Urinary bladder (tissue), 4 donors: ENCODE measurements at places on chromosomes 16 and 17.

DNA sequence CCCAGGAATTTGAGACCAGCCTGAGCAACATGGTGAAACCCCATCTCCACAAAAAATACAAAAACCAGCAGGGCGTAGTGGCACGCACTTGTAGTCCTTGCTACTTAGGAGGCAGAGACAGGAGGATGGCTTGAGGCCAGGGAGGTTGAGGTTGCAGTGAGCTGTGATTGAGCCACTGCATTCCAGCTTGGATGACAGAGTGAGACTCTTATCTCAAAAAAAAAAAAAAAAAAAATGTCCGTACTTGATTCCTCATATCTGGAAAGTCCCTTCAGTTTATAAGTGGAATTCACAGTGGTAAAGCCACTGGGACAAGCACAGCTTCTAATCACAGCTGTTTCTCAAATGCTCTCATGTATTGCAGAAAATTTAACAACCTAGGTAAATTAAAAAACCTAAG is 78.6 kb upstream of the CREBBP start:
- no peak for DNase-seq

DNA sequence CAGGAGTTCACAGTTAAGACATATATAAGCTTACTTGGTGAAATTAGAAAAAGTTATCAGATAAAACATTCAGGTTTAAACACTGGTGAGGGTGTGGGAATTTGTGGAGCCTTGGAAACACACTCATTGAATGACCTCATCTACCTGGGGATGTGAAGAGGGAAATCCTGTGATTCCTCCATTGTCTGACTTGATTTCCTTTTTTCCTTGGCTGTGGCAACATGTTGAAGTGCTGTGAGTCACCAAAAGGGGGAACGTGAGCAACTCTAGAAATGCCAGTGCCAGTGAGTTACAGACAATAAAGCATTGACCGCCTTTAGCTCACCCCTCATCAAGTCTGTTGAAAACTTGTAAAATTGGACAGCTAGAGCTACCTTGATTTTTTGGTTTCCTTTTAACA is 1.8 kb downstream of the HMOX2 start:
- no peak for DNase-seq

GRCh38 chr16:73730481-73731090 is 566.0 kb upstream of the PSMD7 start:
- no peak for DNase-seq

DNA sequence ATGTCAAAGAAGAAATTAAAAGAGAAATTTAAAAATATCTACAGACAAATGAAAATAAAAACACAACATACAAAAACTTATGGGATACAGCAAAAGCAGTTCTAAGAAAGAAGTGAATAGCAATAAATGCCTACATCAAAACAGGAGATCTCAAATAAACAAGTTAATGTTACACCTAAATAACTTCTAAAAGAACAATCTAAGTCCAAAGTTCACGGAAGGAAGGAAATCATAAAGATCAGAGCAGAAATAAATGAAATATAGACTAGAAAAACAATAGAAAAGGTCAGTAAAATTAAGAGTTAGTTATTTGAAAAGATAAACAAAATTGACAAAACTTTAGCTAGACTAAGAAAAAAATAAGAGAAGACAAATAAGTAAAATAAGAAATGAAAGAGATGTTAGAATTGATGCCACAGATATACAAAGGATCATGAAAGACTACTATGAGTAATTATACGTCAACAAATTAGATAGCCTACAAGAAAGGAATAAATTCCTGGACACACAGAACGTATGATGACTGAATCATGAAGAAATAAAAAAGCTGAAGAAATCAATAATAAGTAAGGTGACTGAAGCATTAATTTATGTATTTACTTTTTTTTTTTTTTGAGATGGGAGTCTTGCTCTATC is 100.4 kb downstream of the CEP112 start:
- no peak for DNase-seq

DNA sequence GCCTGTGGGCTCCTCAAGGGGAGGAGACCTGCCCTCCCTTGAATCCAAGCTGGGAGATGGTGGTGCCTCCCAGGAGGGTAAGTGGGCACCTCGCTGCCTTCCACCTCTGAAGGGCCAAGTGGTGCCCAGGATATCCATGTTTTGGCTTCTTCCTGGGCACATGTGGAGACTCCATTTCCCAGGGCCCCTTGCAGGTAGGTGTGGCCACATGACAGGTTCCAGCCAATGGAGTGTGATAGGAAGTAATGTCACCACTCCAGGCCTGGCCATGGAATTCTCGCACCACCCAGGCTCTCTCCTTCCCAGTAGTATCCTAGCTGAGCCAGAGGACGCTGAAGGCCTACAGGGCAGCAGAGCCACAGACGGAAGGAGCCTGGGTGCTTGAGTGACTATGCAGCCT is 17.6 kb upstream of the PEMT start:
- DNase-seq, result no peak

DNA sequence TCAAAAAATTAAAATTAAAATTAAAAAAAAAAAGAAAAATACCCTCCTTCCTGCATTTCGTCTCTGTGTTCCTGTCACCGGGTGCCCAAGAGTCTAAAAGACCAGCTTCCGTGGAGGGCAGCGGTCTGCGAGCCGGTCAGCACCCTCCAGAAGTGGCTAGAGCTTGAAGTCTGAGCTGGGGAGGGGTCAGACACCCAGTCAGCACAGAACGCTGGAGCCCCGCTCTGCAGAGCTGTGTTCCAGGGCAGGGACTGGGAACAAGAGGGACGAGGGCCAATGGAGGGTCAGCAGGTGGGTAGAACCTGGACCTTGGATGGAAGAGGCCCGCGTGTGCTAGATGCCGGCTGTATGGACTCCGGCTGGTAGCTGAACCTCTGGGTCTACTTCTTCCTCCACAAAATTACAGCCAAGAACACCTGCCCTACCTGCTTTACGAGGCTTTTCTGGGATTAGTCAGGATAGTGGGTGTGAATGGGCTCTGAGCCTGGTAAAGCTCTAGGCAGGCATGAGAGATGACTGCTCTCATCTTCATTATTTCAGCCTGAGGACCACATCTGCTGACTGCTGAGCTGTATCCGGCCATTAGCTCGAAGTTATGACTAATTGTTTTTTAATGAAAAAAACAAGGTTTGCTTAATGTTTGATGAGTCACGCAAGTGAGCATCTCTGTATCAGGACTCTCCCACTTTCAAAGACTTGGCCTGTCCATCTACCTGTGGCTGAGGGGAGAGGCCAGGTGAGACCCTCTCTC is 5.9 kb downstream of the TRPV1 start:
- DNase-seq, result no peak

DNA sequence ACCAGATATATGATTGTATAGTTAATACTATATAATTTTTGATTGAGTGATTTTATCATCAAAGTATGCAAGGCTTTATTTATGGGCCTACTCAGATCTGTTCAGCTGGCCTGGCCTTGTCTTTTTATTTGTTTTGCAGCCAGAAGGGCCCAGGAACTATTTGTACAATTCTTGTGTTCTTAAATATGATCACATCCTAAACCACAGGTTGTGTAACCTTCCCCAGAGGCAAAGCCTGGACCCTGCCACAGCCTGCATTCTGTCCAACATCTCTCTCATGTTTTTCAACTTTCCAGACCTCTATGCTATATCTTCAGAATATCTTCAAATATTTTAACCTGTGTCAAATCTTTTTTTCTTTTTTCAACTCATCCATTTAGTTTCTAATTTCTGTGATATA is 410.4 kb upstream of the MON1B start:
- no peak for DNase-seq

GRCh38 chr17:41284546-41284945 is 9.0 kb downstream of the KRTAP9-7 start:
- DNase-seq, result no peak

DNA sequence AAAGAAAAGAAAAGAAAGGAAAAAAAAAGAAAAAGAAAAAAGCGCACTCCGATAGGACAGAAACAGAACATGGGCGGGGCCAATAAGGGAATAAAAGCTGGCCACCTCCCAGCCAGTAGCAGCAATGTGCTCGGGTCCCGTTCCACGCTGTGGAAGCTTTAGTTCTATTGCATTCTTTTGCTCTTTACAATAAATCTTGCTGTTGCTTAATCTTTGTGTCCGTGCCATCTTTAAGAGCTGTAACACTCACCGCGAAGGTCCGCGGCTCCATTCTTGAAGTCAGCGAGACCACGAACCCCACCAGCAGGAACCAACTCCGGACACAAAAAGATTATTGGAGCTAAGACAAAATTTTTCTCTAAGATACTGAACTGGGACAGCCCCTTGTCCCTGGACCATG is 3.1 kb upstream of the ARL5C start:
- DNase-seq, result no peak

GRCh38 chr17:61029181-61029580 is 351.5 kb downstream of the BCAS3 start:
- DNase-seq, result no peak

- DNase-seq, result no peak
These were observed 73.9 kb downstream of the ZNF778 start for GRCh38 chr16:89291363-89291762.

- DNase-seq, result no peak
These were observed 16.2 kb upstream of the CPHXL start for GRCh38 chr16:75742424-75743047.

DNA sequence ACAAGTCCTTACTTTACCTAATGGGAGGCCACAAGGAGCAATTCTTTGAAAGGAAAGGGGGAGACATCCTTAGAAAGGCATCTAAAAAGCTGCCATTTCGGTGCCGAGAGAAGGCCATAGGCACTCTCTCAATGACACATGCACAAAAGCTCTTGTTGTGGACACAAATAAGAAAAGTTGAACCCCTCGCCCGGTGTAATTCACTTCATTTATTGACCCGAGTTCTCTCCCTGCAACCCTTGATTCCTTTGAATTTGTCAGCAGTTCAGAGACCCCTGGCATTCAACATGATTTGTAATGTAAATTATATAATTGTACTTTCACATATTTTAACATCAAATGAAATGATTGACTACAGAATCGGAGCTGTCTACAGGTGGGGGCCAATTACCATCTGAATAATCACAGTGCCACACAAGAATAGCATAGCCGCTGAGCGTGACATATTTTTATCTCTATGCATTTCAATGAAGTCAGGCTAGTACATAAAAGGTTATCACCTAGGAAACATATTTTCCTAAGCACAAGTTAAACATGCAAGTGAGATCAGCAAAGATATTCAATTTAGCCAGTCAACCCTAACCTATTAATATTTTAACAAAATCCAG is 66.7 kb downstream of the IRX6 start:
- DNase-seq, result no peak

DNA sequence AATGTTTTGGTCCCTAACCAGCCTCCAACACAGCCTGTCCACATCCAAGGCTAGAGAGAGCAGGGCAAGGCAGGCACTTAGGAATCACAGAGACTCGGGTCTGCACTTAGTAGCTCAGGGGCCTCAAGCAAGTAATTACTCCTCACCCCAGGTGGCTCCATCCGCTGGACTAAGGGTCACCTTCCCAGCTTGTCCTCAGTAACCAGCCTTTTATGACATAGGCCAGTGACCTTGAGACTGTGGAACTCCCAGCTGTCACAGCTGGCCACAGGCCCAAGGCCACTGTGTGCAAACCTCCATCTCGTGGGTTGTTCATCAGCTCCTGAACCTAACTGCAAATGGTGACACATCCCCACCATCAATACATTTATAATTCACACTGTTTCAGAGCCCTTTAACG is 68.6 kb downstream of the CDYL2 start:
- DNase-seq, result no peak

DNA sequence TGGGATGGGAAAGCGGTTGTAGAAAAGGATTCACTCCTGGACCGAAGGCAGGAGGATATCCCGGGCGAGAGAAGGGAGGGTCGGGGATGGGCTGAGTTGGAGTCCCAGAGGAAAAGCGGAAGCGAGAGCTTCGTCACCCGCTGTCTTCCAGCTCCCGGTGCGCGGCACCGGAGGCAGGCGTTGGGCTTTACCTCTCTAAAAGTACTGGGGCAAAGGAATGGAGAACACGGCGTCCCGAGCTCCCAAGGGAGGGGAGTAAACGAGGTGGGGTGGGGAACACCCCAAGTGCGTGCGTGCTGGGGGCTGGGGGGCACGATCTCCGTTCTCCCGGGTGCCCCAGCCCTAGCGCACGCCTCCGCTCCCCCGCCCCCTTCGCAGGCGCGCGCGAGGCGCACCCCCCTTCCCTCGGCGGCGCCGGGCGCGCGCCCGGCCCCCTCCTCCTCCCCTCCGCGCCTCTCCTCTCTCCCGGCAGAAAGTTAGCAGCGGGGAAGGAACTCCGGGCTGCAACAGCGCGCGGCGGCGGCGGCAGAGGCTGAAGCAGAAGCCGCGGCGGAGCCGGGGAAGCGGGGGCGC is at the start of gene HS3ST4:
TSS of gene HS3ST4 (plus strand) at position 441 of the 573 bp plus-strand sequence.
- DNase-seq, result no peak

DNA sequence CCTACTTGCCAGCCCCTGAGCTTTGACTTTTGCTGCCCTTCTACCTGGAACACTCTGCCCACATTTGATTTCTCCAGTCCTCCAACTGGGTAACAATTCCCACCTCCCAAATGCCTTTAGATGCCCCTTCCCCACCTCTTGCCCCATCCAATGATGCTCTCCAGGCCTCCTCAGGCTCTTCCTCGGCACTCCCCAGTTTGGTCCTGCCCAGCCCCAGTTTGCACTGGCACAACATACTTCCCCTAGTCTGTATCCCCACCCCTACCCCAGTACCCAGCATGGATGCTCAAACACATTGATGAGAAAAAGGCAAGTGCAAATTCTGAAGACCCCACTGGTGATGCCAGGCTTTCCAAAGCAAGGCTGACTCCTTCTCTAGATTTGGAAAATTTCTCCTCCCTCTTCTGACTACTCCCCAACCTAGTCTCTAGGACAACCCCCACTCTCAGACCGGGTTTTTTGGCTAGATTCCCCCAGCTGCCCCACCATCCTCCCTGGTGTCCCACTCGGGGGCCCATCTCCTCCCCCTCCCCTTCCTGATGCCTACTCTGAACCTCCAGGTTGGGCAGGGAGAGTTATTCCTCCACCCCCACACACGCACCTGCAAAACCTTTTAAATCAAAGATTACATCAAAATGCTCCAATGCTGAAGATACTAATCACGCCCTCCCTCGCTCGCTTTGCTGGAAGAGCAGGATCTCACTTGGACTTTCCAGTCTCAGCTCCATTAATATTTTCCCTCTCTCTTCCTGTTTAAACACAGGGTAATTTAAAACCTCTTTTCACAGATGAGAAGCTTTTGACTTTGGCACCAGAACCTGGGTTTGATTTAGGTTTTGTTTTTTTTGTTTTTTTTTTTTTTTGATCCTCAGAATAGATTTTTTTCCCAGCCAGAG is 94.9 kb downstream of the TMEM132E start:
- DNase-seq, result no peak

DNA sequence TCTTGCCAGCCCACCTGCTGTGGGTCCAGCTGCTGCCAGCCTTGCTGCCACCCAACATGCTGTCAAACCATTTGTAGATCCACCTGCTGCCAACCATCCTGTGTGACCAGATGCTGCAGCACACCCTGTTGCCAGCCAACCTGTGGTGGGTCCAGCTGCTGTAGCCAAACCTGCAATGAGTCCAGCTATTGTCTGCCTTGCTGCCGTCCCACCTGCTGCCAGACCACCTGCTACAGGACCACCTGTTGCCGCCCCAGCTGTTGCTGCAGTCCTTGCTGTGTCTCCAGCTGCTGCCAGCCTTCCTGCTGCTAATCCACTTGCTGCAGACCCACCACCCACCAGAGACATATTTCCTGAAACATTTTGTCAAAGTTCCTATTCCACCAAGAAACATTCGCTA is 641 bp downstream of the KRTAP9-1 start:
- no peak for DNase-seq

GRCh38 chr17:62737513-62737912 is 70.6 kb downstream of the MARCHF10 start:
- no peak for DNase-seq

GRCh38 chr17:46875849-46876352 is 24.5 kb downstream of the WNT9B start:
- no peak for DNase-seq

- DNase-seq, result no peak
These were observed 1.0 kb downstream of the CPPED1 start for GRCh38 chr16:12802661-12803060.
